Thyroid gland (tissue), 4 donors: ENCODE measurements at places on chromosomes 13 and 19. TPM values are rescaled to one million over a fixed set of nuclear protein-coding genes. Genes with fewer than 3 reads are reported as not detected.

SYNGR4 gene
- not detected for total RNA-seq

C19orf85 gene
- total RNA-seq = not detected

FBN3 gene
- total RNA-seq = 0.13 TPM

B3GNT3 gene
- 0.78 TPM for total RNA-seq

P2RY11 gene
- 9.3 TPM for total RNA-seq
